ENCODE measurements at places on chromosomes 12 and 14. TPM values are rescaled to one million over a fixed set of nuclear protein-coding genes. Genes with fewer than 3 reads are reported as not detected.

The LRP6 gene
- 58.3 TPM for total RNA-seq

The DLK1 gene
- total RNA-seq = not detected

The APOF gene
- not detected for total RNA-seq

The PPP1R12A gene
- 72.3 TPM for total RNA-seq

The CPSF6 gene
- total RNA-seq = 22.3 TPM

The LALBA gene
- not detected for total RNA-seq

The C1QL4 gene
- 0.29 TPM for total RNA-seq

The NOVA1 gene
- 7.9 TPM for total RNA-seq

The KRT79 gene
- total RNA-seq = not detected

The B4GALNT1 gene
- total RNA-seq = 1.3 TPM

The NEUROD4 gene
- total RNA-seq = not detected

The CLEC4C gene
- total RNA-seq = not detected

The FICD gene
- total RNA-seq = 7.9 TPM

The PPM1H gene
- total RNA-seq = 0.29 TPM

The SPTB gene
- under 0.01 TPM for total RNA-seq

The PTPRR gene
- total RNA-seq = 0.58 TPM

The MMP19 gene
- 12.1 TPM for total RNA-seq

The ENDOU gene
- 0.29 TPM for total RNA-seq

The TTC9 gene
- total RNA-seq = 0.15 TPM

The TBX3 gene
- total RNA-seq = 55.9 TPM

The IPO4 gene
- total RNA-seq = 47.6 TPM

The MYO1H gene
- not detected for total RNA-seq

The KCNA1 gene
- total RNA-seq = under 0.01 TPM

The CACNA2D4 gene
- 1.5 TPM for total RNA-seq

The B4GALNT3 gene
- total RNA-seq = under 0.01 TPM

The ZFYVE26 gene
- 26.0 TPM for total RNA-seq

The TAS2R31 gene
- total RNA-seq = 5.1 TPM

The RD3L gene
- total RNA-seq = not detected

The CFAP251 gene
- total RNA-seq = 4.8 TPM

The BDKRB2 gene
- 67.2 TPM for total RNA-seq

The PZP gene
- total RNA-seq = not detected

The GLT1D1 gene
- not detected for total RNA-seq

The NKX2-1 gene
- total RNA-seq = not detected

The RHOF gene
- 9.3 TPM for total RNA-seq

The DHRS2 gene
- total RNA-seq = not detected

The BCAT1 gene
- 250 TPM for total RNA-seq

The CLEC7A gene
- not detected for total RNA-seq

The TRIM9 gene
- 0.50 TPM for total RNA-seq

The MANSC4 gene
- total RNA-seq = not detected

The VSIG10 gene
- 27.8 TPM for total RNA-seq

The USP15 gene
- 65.6 TPM for total RNA-seq

The ADAMTS20 gene
- total RNA-seq = not detected

The CYP27B1 gene
- total RNA-seq = 0.15 TPM

The BHLHE41 gene
- 3.1 TPM for total RNA-seq

The CLEC9A gene
- total RNA-seq = not detected

The OTUB2 gene
- total RNA-seq = 2.8 TPM

The MEG3 gene
- total RNA-seq = 164 TPM

The AICDA gene
- not detected for total RNA-seq

The DEGS2 gene
- total RNA-seq = under 0.01 TPM

The NACA gene
- total RNA-seq = 740 TPM
